ENCODE measurements at places on chromosomes 13 and 19. TPM values are rescaled to one million over a fixed set of nuclear protein-coding genes. Genes with fewer than 3 reads are reported as not detected.

The ZNF415 gene
- total RNA-seq: 1.5 TPM

The JUND gene
- 379 TPM for total RNA-seq

The KBTBD7 gene
- 2.8 TPM for total RNA-seq

The CD22 gene
- total RNA-seq: 3.2 TPM

The ZNF490 gene
- 7.7 TPM for total RNA-seq

All from activated naive CD8-positive, alpha-beta T cell treated with anti-CD3 and anti-CD28 coated beads for 36 hours (primary cell).